NCI-H446 (cell line): ENCODE measurements at places on chromosomes 6 and 20.

GRCh38 chr6:35811699-35811995, 6.5 kb downstream of the LHFPL5 start:
- DNase-seq: no peak

DNA sequence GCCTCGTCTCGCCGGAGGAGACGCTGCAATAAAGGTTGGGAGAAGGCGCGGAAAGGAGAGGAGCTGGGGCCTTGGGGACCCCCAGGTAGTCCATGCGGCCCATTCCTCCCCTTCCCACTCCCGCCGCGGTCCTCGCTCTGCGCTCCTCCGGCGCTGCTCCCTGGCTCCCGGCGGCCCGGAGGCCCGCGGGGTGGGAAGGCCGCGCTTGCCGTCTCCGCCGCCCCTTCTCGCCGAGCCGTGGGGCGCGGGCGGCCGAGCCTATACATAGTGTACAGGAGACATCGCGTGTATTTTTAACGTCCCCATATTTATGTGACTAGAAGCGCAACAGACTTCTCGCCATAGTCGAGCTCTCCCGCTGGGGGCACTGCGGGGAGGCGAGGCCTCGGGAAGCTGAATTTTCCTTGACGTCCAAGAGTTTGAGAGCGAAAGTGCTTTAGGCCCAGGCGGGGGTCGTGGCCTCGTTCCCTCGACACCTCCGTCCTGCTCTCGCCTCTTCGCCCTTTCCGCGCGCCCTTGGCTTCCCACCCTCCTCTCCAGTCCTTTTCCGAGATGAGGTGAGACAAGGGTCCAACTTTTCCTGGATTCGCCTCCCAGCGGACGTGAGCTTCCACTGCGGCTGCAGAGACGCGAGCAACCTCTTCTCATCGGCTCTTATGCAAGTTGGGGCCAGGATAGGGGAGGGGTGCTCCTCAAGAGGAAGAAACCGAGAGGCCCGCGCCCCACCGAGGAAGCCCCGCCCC, 29.0 kb downstream of the SLC12A5 start:
- no peak for DNase-seq

- DNase-seq: no peak
Measured at GRCh38 chr20:8646716-8647115, 422.2 kb upstream of the PLCB4 start.

DNA sequence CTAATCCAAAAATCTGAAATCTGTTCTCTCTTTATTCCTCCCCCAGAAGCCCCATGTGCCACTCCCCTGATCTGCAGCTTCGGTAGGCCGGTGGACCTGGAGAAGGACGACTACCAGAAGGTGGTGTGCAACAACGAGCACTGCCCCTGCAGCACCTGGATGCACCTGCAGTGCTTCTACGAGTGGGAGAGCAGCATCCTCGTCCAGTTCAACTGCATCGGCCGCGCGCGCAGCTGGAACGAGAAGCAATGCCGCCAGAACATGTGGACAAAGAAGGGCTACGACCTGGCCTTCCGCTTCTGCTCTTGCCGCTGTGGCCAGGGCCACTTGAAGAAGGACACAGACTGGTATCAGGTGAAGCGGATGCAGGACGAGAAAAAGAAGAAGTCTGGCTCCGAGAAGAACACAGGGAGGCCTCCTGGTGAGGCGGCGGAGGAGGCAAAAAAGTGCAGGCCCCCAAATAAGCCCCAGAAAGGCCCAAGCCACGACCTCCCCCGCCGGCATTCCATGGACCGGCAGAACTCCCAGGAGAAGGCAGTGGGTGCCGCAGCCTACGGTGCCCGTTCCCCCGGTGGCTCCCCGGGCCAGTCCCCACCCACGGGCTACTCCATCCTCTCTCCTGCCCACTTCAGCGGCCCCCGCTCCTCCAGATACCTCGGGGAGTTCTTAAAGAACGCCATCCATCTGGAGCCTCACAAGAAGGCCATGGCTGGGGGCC, 31.5 kb downstream of the HECA start:
- DNase-seq: no peak

DNA sequence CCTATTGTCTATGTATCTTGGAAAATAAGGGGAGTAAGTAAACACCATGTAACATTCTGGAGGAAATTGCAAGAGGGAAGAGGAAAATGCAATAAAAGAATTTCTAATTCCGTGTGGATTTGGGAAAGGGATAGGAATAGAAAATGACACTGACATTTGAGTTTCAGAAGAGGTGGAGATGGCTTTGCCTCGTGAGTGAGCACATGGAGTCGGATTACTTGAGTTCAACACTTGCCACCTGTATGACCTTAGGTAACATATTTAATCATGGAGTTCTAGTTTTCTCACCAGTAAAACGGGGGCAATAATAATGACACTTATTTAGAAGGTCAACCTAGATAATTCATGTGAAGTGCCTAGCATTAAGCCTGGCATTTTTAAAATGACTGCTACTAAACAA, 10.8 kb upstream of the PBOV1 start:
- DNase-seq: no peak

DNA sequence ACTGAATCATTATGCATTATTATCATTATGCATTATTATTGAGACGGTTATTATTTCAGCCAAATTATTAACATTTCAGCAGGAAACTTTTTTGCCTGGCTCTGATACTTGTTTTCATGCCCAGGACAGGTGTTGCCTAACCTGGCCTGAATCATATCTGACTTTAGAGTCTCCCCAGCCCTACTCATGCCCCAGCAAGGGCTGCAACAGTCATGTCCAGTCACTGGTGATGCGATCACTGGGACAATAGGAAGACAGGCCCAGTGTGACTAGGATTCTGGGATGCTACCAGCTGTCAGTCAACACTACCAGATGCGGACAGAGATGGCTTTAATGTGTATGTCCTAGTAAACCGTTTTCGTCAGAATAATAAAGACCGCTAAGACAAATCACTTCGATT, 285.0 kb downstream of the KHDC1L start:
- no peak for DNase-seq
